ENCODE measurements at places on chromosomes 12 and 14.

DNA sequence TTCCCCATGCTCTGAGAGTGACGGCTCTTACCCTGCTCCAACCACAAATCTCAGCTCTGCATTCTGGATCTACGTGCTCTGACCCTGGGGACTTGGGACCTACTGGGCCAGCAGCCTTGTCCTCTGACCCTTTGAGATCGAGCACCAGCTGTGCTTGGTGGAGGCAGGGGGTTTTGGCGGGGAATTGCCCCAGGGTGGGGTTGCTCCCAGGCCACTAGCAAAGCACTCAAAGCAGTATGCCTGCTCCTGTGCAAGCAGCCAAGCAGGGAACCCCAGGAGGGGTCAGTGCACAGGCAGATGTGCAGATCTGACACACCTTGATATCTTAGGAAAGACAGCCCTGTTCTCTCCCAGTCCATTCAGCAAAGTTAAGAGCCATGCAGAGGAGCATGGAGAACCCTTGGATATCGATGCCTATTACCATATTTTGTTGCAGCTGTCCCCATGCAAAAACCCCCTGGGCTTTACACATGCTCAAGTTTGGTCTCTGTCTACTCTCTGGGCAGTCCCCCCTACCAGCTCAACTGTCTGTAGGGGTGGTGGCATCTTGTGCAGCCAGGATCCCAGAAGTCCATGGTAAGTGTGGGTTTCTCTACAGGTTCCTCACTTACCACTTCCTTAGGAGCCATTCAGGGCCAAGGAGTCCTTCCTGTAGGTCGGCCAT, 319.0 kb downstream of the TMTC2 start:
- no peak for DNase-seq

DNA sequence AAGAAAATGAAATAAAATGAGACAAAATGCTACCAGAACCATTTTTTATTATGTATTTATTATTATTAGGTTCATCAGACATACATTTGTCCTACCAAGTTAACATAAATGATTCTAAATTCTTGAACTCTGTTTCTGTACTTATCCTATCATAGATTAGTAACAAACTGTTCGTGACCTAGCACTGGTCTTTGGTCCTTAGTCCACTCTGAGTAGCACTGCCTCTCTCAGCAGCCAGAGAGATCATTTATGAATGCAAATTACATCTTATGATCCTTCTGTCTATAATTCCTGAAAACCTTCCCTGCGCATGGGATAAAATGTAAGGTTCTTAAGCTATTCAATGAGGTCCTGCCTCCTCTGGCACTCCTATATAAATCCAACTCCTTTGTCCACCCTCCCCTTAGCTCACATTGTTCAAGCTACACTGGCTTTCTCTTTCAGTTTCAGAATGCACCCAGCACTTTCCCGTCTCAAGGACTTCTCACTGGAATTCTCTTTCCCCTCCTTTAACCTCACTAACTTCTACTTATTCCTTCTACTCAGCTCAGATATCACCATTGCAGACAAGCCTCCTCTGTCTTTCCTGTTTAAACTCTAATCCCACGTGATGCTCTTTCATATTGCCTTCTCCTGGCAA, 17.1 kb downstream of the PDZRN4 start:
- DNase-seq: peak; percentile 26

DNA sequence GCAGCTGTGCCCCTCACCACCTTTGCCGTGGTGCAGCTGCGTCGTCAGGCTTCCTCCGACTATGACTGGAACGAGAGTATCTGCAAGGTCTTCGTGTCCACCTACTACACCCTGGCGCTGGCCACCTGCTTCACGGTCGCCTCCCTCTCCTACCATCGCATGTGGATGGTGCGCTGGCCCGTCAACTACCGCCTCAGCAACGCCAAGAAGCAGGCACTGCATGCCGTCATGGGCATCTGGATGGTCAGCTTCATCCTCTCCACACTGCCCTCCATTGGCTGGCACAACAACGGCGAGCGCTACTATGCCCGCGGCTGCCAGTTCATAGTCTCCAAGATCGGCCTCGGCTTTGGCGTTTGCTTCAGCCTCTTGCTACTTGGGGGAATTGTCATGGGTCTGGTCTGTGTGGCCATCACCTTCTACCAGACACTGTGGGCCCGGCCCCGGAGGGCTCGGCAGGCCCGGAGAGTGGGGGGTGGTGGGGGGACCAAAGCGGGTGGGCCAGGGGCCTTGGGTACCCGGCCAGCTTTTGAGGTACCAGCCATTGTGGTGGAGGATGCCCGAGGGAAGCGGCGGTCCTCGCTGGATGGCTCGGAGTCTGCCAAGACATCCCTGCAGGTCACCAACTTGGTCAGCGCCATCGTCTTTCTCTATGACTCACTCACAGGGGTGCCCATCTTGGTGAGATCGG, 2.6 kb downstream of the GPR162 start:
- DNase-seq: no peak

- DNase-seq: no peak
Observed at GRCh38 chr12:104673696-104674482, 217.1 kb downstream of the CHST11 start.

DNA sequence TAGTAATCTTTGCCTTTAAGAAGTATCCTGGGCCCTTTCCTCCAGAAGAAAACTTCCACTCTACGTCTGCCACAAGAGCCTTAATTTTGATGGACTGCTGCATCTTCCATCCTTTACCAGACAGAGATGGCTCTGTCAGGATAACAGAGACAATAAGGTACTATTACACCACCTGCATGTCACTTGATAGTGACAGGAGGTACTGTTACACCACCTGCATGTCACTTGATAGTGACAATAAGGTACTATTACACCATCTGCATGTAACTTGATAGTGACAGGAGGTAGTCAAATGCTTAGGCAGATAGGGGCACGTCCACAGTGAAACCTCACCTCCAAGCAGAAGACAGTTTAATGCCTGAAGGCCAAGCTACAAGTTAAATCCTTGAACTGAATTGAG, 13.9 kb downstream of the OR6C74 start:
- DNase-seq: no peak

GRCh38 chr14:88040146-88040545, 35.2 kb downstream of the GPR65 start:
- no peak for DNase-seq

DNA sequence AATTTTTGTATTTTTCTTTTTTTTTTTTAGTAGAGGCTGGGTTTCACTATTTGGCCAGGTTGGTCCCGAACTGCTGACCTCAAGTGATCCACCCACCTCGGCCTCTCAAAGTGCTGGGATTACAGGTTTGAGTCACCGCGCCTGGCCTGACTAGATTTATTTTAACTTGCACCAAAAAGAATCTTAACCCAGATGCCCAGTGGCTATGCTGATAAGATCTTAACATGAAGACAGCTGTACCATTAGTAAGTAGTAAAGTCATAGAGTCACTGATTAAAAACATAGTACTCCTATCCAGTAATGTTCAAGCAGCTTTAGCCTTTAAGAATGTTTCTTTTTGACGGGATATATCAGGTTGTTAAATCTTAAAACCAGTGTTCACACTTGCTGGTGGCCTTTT, 1061.8 kb upstream of the FLRT2 start:
- no peak for DNase-seq

DNA sequence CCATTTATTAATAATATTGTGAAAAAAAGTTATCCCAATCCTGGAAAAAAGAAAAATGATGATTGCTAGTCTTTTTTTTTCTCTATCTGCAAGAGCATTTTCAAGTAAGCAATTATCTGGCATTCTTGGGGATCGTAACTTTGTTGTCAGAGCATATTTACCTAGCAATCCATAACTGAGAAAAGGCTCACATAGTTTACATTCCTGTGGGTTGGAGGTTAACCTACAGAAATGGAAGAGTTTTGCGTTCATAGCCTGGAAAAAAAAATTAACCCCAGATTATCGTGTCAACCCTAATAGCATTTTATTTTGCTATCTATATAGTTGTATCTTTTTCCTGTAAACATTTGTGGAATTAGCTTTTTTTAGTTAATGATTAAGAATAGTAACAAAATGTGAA, 292.3 kb downstream of the DAD1 start:
- DNase-seq: no peak

DNA sequence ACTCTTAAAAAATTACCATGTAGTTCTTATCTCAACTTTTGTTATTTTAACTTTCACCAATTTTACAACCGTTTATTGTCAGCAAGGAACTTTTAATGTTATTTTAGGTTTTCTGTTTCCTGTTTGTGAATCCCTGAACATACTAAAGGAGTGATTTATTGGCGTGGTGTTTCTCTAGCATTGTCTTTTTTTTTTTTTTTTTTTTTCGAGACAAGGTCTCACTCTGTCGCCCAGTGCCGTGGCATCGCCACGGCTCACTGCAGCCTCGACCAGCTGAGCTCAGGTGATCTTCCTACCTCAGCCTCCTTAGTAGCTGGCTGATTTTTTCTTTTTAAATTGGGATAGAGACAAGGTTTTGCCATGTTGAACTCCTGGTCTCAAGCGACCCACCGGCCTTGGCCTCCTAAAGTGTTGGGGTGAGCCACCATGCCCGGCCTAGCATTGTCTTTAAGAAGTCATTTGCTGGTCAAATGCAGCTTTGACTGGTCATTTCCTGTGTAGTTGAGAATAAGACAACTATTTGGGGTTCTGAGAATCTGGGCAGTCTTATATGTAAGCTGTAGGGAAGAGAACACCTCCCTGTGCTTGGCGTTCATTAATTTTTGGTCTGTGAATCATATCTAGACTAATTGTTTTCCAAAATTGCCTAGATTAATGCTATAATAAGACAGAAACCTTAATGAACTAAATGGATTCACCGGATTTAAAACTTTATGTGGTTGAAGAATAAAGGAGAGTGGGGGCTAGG, 2.1 kb downstream of the WASHC4 start:
- no peak for DNase-seq

GRCh38 chr14:72688990-72689671, 204.8 kb downstream of the DPF3 start:
- no peak for DNase-seq

DNA sequence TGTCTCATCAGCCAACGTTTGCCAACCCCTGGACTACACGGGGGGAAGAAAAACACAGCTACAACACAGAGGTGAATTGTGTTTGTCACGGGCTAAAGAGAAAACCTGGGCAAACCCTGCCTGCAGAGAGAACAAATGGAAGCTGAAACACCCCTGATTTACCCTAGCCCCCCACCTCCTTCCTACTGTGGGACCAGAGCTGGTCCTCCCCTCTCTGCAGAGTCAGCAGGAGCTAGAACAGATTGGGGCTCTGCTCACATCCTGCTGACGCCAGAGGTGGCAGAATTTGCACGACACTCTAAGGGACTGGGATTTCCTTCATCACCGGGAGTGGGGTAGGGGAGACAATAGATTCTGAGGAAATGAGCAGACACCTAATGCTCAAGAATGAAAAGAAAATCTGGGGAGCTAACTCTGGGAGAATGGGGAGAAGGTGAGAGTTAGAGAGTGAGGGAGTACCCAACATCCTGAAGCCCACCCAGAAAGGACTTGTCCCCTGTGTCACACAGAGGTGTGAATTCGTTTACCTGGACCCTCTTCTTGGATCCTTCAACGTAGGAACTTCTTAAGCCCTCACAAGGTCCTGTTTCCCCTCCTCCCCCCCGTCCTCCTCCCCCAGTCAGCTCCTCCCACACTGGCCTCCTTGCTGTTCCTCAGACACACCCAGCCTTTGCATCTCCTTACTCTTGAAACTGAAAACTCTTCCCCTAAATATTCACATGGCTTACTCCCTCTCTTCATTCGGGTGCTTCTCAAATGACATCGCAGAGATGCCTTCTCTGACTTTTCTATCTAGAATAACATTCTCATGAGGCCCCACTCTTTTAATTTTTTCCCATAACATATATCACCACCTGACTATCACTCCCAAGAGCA, 26.2 kb upstream of the CDKN3 start:
- no peak for DNase-seq

DNA sequence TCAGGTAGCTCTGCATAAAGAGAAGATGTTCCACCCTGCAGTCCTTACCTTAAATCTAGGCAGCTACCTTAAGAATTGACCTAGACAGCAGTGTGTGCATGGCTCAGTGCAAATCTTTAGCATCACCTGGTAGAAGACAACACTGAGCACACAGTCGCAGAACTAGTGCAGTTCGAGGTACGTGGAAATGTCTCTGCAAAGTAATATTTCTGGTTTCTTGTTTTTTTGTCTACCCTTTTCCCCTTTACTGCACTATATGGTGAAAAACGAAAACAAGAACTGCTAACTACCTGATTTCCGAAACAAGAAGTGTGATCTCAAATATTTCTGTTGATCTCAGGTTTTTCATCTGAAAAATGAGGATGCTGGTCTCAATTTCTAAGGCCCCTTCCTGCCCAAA, 82.5 kb downstream of the ETV6 start:
- DNase-seq: no peak

GRCh38 chr12:52519387-52519703, 849 bp downstream of the KRT5 start:
- no peak for DNase-seq

GRCh38 chr12:119180380-119181040, 1.8 kb downstream of the HSPB8 start:
- DNase-seq: no peak

- no peak for DNase-seq
Observed at GRCh38 chr12:48151103-48151771, 6.1 kb downstream of the ASB8 start.

GRCh38 chr12:66538970-66539369, 139.9 kb downstream of the GRIP1 start:
- no peak for DNase-seq

DNA sequence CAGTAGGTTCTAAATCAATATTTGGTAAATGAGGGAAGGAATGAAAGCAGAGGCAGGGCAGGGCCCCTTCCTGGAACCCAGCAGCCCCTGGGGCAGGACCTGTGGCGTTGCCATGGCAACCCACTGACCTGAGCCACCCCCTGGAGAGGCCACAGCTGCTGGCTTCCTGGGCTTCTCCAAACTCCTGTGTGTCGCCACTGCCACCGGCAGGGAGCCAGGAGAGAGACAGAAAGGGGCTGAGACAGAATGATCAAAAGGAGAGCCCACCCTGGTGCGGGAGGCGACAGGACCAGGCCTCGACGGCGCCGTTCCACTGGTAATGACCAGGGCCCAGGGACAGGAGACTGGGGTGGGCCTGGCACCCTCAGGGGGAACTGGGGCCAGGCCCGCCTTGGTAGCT, 18.2 kb downstream of the RFX4 start:
- DNase-seq: no peak

- no peak for DNase-seq
Observed at GRCh38 chr12:102201436-102202061, 3.9 kb upstream of the PMCH start.

DNA sequence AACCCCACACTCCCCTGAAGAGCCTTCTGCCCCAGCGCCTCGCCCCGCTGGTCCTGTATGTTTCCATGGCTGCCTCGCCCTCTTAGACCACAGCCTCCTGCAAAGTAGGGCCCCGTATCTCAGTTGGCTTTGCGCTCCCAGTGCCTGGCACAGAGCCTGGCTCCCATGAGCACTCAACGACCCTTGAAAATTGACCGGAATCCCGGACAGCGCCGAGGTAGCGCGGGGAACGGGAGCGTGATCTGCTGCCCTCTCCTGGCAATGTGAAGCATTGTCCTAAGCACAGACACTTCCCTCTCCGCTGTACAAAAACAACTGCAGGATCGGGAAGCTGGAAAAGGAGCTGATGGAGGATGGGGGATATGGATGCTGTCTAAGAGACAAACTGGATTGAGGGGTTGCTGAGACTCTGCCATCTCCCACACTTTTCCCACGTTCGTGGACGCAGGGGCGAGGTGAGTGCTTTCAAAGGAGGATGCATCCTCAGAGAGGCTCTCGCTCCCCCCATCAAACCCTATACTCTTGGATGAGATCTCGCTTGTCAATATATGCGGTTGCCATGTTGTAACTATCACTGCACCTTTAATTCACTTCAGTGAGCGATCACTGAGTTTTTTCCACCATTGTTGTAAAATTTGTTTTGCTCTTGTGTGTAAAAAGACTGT, 10.7 kb upstream of the FKBP4 start:
- peak; percentile 39 for DNase-seq
